ENCODE measurements at places on chromosomes 12 and 14.

- no peak for DNase-seq
These were observed 167.9 kb downstream of the PRKD1 start for GRCh38 chr14:29759521-29760340.

DNA sequence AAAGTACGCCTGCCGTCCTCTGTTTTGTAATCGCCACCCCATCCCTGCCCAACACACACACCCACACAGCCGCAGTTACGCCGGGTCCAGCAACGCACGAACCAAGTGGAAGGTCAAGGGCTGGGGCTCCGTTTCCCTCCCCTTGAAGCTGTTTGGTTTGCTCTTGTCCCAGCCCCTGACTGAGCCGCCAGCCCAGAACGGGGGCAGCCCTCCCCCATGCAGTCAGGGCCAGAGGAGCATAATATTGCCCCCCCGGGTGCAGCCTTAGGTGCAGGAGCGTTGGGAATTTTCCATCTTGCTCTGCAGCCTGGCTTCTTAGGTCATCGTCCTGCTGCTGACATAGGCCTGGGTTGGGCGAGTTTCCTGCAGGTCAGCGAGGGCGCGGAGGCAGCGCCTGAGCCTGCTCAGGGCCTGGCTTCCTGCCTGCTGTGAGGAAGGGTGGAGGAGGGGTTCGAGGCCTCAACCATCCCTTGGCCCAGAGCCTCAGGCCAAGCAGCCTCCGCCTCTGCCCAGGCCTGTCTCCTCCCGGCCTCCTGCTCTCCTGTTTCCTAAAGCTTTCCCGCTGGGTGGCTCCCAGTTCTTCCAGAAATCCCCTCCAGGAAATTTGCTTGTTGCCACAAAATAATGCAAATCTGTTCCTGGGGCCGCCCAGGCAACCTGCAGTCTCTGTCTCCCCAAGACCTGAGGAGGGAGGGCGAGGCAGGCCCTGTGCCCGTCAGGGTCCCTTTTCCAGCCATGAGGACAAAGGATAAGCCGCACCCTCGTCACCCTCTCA is 44.5 kb downstream of the PSMA6 start:
- DNase-seq = peak; percentile 57

GRCh38 chr12:87853448-87854003 is 175.7 kb downstream of the C12orf50 start:
- DNase-seq = no peak

DNA sequence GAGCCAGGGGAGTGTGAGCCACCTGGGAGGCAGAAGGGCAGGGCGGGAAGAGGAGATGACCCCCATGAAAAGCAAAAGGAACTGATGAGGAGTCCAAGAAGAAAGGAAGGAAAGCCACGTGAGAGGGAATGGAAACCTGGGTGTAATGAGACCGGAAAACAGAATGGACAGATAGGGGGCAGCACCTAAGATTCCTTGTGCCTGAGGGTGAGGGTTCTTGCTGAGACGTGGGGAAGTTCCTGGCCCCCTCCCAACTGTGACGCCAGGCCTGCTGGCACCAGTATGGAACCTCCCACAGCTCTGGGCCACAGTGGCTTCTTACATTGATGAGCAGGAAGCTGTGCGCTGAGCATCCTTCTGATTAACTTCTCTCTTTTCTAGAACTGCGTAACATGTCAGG is 30.8 kb downstream of the TTC7B start:
- no peak for DNase-seq

GRCh38 chr14:63448841-63449240 is 94.3 kb downstream of the PPP2R5E start:
- no peak for DNase-seq

DNA sequence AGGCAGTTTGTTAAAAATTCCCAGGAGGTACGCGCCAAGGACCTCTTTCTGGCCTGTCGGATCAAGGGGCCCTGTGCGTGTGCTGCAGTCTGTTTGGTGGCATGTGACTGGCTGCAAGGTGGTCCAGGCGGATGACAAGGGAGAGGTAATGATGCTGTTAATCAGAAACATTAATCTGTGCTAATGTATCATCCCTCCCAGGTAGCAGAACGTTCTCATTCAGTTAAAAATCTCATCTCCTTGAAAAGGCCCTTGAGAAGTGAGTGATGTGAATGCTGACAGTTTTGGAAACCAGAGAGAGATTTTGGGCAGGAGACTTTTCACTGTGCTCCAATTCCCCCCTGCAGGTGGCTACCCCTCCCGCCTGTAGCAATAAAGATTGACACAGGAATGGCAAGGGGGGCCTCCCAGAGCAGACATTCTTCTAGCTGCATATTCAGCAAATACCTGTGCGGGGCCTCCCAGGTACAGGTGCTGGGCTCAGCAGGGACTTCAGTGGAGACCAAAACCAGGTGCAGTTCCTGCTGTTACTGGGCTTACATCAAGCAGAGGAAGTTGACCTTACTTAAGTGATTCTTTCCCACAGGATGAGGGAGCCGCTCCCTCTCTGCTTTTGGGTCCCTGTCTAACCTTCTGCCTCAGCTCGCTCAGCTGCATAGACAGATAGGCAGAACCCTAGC is 364.8 kb downstream of the CACNA1C start:
- no peak for DNase-seq

- no peak for DNase-seq
These were observed 52.4 kb downstream of the BCL2L14 start for GRCh38 chr12:12123036-12123604.

DNA sequence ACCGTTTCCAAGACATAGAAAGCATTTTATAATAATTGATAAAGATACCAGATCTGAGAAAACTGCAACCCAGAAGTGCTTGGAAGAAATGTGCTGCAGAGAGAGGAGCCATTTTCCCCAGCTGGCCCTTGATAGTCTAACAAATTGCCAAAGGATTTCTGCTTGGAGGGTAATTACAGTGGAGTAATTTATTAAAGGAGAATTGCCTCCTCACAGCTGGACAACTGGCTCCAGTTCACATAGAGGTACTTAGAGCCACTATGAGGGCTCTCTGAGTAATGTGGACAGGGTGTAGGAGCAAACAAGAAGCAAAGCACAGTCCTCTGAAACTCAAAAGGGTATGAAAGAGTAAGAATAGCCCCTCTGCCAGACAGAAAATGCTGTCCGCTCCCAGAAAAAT is 335.6 kb downstream of the SYT1 start:
- no peak for DNase-seq

DNA sequence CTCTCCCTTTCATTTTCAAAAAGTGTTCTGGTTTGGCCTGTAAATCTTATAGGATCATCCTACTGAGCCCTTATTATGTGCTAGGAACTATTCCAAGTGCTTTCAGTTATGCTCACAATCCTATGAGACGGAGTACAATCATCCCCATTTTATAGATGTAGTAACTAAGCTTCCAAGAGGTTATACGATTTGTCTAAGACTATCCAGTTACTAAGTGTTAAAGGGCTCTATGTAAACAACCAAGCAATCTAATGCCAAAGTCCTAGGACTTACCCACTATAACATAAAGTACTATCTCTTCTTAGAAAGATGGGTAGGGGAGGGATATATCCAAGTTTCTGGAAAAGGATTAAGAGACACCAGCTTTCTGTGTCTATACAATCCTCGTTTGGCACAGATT is 6.7 kb downstream of the CFL2 start:
- DNase-seq = no peak

GRCh38 chr12:30692470-30692869 is 3.2 kb downstream of the IPO8 start:
- no peak for DNase-seq

GRCh38 chr14:85093631-85094330 is 436.2 kb upstream of the FLRT2 start:
- DNase-seq = no peak

GRCh38 chr14:104879201-104879982 is 14.3 kb downstream of the CEP170B start:
- DNase-seq = peak; percentile 4

DNA sequence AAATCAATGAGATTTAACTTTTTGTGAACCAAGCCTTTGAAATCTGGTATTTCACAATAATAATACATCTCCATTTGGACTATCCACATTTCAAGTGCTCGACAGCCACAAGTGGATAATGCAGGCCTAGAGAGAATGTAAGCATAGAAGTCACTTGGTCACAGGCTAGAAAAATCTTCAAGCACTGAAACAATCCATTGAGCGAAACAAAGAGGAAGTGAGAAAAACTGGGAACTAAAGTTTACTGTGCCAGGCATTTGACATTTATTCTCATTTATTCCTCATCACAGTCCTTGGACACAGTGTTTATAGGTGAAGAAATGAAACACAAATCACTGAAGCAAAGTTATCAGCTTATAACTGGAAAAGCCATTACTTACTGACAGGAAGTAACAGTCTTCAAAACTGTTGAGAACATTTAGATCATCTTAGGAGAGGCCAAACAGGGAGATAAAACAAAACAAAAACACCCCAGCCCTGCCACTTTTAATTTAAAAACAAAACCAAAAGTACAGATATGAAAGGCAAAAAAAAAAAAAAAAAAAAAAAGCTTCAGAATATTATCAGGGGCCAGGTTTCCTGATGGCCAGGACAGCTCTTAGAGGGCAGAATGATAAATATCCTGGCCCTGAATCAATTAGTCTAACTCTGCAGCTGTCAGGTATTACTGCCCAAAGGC is 29.2 kb downstream of the GNS start:
- DNase-seq = no peak

DNA sequence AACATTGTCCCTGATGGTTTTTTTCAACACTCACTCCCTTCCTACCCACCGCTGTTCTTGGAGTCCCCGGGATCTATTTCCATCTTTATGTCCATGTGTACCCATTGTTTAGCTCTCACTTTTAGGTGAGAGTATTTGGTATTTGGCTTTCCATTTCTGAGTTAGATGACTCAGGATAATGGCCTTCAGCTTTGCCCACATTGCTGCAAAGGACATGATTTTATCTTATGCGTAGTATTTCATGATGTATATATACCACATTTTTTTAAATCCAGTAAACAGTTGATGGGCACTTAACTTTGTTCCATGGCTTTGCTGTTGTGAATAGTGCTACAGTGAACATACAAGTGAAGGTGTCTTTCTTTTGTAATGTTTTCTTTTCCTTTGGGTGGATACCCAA is 123.5 kb upstream of the KITLG start:
- no peak for DNase-seq

DNA sequence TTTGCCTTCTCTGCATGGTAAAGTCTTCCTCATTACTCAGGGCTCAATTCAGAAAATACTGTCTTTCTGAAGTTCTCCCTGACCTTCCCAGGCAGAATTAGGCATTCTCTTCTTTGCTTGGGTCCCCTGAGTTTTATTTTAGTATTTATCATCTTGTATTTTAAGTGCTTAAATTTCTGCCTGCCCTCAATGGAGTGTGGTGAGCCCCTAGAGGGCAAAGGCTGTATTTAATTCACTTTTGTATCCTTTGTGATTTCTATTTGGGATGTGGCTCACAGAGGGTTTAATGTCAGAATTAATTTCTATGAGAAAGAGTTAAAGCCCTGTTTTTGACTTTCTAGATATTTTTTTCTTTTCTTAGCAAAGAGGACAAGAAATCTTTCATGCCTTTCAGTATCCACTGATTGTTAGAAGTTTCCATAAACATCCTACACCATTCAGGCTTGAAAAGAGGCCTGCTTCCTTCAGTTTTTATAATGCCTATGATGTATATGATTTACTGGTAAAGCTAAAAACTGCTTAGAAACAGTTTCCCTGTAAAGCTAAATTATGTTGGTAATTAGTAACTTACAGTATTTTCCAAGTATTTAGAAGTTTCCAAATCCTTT is 55.6 kb upstream of the PTPRB start:
- no peak for DNase-seq

DNA sequence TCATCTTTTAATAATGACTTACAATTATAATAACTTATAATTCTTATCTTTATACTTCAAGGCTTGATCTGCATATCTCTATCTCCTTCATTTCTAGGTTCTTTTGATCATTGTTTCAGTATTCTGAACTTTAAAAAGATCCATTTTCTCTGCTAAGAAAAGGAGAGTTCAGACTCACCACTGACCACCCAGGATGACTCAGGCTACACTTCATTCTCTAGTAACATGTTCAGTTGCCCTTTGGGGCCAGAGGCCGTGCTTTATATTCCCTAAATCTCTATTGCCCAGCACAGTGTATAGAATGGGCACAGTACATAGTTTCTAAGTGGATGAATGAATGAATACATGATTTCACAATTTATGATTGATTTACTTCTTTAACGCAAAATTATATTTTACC is 268.7 kb downstream of the AKAP6 start:
- DNase-seq = no peak

- no peak for DNase-seq
These were observed 289.7 kb downstream of the RAD51B start for GRCh38 chr14:68109132-68109900.

DNA sequence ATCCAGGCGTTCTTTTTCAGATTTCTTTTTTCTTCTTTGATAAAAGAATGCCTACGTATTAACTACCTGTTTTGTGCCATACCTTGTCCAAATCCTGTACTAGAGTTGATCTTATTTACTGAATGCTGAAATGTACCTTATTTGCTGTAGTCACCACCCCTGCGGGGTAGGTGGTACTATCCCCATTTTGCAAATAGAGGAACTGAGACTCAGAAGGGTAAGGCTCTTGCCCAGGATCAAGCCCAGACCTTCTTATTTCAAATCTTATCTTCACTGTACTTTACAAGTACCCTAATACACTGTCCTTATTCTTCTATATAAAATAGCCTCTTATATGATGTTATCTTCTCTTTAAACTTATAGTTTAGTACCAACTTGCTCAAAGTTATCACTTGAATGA is 206.5 kb downstream of the SLC41A2 start:
- DNase-seq = no peak

GRCh38 chr14:81767266-81767995 is 233.8 kb upstream of the SEL1L start:
- no peak for DNase-seq

GRCh38 chr14:24070285-24071143 is 848 bp upstream of the CPNE6 start:
- DNase-seq = no peak

- peak; percentile 96 for DNase-seq
These were observed 13.0 kb upstream of the UBC start for GRCh38 chr12:124927201-124928094.

Data from nephron progenitor cell (in vitro differentiated cells).